Cerebellar nuclear complex (tissue), 1 donor: ENCODE measurements at places on chromosomes 11 and 22.

DNA sequence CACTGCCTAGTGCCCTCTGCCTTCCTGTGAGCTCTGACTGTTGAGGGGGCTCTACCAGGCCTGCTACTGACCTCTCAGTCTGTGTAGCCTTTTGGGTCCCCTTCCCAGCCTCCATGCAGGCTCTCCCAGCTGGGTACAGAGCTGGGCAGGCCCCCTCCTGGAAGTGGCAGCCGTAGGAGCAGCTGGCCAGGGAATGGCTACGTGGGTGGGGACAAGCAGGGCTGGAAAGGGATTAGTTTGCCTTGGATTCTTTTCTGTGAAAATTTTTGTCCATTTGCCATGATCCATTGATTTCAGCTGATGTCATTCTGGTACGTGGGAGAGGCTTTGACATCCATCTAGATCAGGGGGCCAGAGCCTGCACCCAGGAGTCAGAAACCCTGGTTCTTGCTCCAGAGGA, 23.9 kb upstream of the NECTIN1 start:
- DNase-seq = no peak

DNA sequence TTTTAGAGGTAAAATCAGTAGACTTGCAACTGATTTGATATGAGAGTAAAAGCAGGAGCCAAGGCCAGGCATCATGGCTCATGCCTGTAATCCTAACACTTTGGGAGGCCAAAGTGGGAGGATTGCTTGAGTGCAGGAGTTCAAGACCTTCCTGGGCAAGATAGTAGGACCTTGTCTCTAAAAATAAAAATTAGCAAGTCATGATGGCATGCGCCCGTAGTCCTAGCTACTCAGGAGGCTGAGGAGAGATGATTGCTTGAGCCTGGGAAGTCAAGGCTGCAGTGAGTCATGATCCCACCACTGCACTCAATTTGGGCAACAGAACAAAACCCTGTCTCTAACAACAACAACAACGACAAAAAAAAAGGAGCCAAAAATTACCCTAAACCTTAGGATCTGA, 13.5 kb downstream of the SGSM3 start:
- DNase-seq = no peak

DNA sequence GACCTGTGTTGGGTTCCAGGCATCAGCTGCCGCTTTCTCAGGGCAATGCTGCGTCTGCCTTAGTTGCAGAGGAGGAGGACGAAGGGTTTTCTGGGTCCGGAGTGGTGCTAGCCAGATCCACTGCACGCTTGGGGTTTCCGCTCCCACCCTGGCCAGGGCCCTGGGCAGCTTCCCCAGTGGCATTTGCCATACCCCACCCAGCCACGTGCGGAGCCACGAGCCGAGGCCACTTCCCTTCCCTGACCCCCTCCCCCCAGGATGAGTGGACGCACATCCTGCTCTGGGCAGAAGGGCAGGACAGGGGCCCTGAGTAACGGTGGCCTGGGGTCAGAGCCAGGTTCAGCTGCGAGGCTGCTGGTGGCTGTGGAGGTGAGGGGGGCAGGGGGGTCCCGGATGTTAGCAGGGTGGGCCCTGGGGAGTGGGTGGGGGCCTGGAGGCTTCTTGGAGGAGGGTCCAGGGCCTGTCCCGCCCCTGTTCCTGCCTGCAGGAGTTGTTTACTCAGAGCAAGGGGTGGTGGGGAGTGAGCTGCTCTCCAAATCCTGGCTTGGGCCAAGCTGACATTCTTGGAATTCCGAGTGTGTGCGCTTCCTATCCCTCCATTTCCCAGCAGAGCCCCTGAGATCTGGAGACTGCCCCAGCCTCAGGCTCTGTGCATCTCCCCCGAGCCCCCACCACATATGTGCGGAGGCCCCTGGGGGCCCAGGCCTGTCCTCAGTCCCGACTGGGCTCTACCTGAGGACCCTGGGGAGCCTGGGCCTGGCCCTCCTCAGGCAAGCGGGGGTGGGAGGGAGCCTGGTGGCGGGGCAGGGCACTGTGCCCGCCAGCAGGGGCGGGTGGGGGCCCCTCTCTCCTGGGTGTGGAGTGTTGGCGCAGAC, 1.4 kb downstream of the TSPAN4 start:
- no peak for DNase-seq

- DNase-seq = no peak
Measured at GRCh38 chr22:42022162-42022847, 23.7 kb downstream of the WBP2NL start.

DNA sequence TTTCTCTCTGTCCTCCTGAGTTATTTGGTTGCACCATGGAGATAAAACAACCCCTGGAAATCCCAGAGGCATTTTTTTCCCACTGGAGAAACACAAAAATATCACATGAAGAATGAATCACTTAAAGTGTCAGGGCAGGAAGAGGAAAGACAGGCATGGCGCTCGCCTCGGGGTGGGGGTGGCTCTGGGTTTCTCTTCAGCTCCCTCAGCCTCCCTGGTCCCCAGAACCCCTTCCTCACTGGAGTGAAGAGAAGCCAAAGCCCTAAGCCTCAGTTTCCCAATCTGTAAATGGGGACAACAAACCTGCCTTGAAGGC, 938 bp downstream of the SHISAL1 start:
- DNase-seq = no peak

DNA sequence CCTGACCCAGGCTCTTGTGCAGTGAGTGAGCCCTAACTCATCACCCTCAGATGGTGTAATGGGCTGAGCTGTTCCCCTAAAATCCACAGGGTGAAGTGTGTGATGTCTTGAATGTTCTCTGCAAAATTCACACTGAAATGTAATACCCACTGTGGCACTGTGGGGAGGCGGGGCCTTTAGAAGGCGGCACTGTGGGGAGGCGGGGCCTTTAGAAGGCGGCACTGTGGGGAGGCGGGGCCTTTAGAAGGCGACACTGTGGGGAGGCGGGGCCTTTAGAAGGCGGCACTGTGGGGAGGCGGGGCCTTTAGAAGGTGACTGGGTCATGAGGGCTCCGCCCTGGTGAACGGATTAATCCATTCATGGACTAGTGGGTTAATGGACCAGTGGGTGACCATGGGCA, 33.0 kb downstream of the CHID1 start:
- no peak for DNase-seq

DNA sequence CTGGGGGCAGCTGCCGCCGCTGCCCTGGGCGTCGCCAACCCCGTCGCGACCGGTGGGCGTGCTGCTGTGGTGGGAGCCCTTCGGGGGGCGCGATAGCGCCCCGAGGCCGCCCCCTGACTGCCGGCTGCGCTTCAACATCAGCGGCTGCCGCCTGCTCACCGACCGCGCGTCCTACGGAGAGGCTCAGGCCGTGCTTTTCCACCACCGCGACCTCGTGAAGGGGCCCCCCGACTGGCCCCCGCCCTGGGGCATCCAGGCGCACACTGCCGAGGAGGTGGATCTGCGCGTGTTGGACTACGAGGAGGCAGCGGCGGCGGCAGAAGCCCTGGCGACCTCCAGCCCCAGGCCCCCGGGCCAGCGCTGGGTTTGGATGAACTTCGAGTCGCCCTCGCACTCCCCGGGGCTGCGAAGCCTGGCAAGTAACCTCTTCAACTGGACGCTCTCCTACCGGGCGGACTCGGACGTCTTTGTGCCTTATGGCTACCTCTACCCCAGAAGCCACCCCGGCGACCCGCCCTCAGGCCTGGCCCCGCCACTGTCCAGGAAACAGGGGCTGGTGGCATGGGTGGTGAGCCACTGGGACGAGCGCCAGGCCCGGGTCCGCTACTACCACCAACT, 1.0 kb downstream of the FUT4 start:
- no peak for DNase-seq

GRCh38 chr11:118939953-118940598, 14.3 kb upstream of the BCL9L start:
- no peak for DNase-seq

DNA sequence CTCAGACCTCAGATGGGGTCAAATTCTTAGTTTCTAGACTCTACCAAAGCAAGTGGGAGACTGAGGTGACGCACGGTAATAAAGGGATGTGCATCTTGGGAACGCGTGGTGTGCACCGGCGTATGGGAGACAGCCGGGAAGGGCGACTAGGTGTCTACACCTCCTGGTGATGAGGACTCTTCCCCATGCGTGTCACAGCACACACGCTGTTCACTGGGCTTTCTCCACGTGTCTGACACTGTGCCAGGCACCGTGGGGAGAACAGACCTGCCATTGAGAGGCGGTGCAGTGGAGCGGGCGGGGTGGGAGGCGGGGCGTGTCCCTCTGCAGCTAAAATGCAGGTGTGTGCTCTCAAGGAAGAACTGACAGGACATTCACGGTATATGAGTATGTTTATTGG, 5.3 kb downstream of the FXYD6 start:
- DNase-seq = no peak

DNA sequence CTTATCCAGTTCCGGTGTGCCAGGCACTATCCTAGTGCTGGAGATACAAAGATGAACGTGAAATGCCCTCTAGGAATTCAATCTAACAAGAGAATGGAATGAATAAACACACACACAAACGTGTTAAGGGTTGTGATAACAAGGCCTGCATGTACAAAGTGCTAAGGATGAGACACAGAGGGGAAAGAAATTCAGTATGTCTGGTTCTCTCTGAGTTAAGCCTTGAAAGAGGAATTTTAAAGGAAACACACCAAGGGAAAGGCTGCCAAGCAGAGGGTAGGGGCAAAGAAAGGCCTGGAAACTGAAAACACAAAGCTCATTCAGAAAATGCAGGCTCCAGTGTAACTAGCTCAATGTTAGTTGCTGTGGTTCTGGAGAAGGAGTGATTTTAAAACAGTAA, 4.2 kb downstream of the CHKA start:
- DNase-seq = no peak

DNA sequence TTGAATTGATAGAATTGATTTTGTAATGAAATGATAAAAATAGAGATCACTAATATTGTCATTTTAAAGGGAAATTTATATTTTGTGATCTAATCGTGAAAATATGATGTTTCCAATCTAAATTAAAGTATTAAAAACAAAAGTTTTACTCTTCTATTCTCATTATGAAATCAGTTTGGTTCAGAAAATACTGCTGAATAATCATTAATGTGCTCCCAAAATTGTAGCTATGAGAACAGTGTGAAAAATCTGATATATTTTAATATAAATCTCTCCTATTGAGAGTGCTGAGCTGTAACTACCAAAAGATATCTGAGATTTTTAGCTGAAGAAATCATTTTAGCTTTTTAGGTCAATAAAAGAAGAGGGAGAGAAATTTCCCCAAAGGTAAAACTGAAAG, 287.5 kb upstream of the ANO3 start:
- DNase-seq = no peak

- DNase-seq = no peak
Measured at GRCh38 chr22:42938976-42939375, 76.0 kb downstream of the PACSIN2 start.

DNA sequence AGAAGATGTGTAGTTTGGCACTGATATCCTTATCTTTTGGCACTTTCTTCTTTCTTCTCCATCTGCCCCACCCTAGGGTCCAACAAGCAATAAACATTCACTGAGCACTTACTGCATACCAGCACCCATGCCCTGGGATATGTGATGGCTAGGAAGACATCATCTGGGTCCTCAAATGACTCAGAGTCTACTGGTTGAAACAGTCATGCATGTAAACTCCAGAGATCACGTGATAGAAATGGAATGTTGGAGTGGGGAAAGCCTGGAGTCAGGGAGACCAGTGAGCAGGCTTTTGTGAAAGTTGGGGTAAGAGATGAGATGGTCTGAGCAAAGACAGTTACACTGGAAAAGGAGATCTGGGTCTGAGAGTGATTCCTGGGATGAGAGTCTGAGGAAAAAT, 724.9 kb upstream of the TENM4 start:
- no peak for DNase-seq

GRCh38 chr11:36098853-36099375, 155.1 kb downstream of the LDLRAD3 start:
- DNase-seq = no peak

GRCh38 chr11:61349189-61349751, 12.4 kb downstream of the CYB561A3 start:
- DNase-seq = no peak

DNA sequence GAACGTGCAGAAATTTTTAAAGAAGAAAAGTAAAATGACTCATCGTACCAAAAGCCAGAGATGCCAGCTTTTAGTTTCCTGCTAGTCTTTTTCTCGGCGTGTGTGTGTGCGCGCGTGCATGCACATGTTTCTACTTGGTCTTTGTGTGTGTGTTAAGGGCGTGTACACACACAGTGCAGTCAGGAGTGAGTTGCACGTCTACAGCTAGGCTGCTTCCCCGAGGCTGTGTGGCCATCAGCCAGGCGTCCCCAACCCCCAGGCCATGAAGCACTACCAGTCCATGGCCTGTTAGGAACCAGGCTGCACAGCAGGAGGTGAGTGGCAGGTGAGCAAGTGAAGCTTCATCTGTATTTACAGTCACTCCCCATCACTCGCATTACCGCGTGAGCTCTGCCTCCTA, 36.4 kb downstream of the KCNQ1 start:
- DNase-seq = no peak

DNA sequence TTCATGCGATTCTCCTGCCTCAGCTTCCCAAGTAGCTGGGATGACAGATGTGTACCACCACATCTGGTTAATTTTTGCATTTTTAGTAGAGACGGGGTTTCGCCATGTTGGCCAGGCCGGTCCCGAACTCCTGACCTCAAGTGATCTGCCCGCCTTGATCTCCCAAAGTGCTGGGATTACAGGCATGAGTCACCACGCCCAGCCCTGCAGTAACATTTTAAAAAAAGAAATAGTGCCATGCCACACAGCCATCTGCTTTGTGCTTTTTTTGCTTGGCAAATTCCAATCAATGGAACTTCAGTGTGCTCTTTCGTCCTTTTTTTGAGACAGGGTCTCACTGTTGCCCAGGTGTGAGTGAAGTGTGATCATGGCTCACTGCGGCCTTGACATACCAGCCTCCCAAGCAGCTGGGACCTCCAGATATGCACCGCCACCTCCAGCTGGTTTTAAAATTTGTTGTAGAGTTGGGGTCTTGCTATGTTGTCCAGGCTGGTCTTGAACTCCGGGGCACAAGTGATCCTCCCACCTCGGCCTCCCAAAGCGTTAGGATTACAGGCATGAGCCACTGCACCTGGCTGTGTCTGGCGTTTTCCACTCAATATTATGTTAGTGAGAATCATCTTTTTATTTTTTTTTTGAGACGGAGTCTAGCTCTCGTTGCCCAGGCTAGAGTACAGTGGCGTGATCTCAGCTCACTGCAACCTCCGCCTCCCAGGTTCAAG, 1.8 kb upstream of the CHADL start:
- DNase-seq = no peak
